Activated T-helper 17 cell treated with anti-CD3 and anti-CD28 coated beads, Interleukin-2, amount 50 U/mL, for 72 hours (primary cell): ENCODE measurements at places on chromosomes 3 and 15.

GRCh38 chr15:47885920-47886319 lies 168.6 kb downstream of the SEMA6D start:
- no peak overlapping the region for H3K27ac ChIP-seq
- ATAC-seq = no peak
- H3K36me3 ChIP-seq = no peaks in the 10 kb centered on the region

GRCh38 chr15:83436513-83437158 lies 10.5 kb upstream of the SH3GL3 start:
- no peak overlapping the region for H3K4me3 ChIP-seq
- H3K27ac ChIP-seq = no peak overlapping the region
- peaks cover 26% of the 10 kb centered on the region for H3K27me3 ChIP-seq
- no peaks in the 10 kb centered on the region for H3K36me3 ChIP-seq

- no peaks in the 10 kb centered on the region for H3K27me3 ChIP-seq
- no peak overlapping the region for H3K27ac ChIP-seq
- H3K4me3 ChIP-seq = no peak overlapping the region
- H3K4me1 ChIP-seq = no peaks in the 10 kb centered on the region
- ATAC-seq = no peak
Observed at GRCh38 chr3:188712248-188712924, 459.4 kb upstream of the TPRG1 start.

DNA sequence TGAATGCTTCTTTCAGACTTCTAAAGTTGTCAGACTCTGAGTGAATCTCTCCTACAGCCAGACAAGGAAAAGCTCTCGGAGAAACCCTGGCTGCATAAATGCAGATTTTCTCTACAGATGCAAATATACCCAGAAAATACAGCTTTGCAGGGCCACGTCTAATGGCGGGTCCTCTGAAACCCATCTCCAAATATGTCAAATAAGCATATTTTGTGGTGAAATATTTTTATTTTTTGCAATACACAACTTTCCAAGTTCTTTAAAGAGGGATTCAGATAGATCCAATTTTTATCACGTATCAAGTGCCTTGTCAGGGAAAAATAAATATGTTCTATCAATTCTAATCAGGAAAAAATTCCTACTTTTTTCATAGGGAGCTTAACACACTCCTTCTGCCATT lies 229.4 kb downstream of the SI start:
- no peak overlapping the region for H3K27ac ChIP-seq
- H3K27me3 ChIP-seq = no peaks in the 10 kb centered on the region
- ATAC-seq = no peak
- no peaks in the 10 kb centered on the region for H3K4me1 ChIP-seq
